HS-27A (cell line): ENCODE measurements at places on chromosomes 2 and 18.

DNA sequence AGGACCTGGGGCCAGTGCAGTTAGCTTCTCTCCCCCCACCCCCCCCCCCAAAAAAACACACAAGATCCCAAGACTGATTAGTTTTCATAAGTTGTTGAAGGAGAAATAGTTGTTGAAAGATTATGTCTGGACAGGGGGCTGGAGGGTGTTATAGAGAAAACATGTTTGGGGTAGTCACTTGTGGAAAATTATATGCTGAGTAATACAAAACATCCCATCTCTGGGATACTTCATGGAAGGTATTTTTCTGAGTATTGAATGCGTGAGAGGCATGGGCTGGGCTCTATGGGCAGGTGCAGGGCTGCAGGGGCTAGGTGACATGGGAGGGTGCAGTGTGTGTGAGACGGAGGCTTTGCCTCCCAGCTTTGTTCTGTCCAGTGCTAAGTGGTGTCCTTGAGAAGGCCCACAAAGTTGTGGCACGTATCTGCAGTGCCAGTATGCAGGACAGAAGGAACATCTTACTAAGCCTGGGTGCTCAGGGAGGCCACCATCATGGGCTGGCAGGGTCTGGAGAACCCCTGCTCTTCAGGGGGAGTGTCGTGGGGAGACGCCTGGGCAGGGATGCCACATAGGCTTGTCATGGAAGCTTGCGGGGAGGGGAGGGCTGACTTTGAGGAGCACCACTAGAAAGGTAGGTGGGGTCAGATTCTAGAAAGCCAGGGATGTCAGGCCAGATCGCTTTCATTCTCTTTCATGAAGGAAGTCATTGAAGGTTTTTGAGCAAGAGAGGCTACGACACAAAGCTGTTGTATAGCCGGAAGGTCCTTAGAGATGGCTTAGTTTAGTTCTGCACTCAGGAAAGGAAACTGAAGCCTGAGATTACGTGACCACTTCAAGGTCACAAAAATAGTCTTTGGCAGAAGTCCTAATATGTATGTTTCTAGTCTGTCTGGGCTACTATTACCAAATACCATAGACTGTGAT lies 232.0 kb downstream of the LDLRAD4 start:
- no peak for DNase-seq

DNA sequence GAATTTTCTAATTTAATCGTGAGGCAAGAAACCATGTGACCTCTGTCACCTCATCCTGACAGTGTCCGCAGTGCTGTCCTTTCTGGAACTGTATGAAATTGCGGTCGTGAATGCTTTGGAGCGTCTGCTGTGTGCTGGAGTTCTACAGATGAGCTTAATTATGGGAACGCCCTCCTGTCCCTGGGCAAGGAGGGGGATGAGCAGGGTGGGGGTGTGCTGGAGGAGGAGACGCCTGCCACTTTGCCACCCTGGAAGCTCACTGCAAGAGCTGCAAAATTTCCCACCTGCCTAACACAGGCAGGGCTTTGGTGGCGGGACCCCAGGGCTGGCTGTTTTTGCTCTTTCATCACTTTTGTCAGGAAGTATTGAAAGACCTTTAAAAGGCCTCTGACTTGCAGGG lies 6.5 kb downstream of the LPIN1 start:
- DNase-seq, result no peak

DNA sequence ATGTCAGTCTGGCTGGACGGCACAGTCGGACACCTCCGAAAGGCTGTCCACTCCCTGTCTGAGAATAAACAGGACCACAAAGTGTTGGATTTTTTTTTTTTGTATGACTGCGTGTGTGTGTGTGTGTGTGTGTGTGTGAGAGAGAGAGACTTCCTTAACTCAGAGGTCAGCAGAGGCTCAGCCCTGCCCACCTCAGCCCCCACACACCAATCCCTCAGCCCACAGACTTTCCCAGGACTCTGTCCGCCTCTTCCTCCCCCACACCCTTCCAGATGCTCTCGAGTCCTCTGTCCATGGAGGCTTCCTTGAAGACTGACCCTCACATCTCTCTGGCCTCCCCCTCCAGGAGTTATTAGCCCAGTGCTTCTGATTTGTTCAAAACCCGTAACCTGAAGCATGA lies 147.3 kb downstream of the BCL11A start:
- DNase-seq, result no peak

DNA sequence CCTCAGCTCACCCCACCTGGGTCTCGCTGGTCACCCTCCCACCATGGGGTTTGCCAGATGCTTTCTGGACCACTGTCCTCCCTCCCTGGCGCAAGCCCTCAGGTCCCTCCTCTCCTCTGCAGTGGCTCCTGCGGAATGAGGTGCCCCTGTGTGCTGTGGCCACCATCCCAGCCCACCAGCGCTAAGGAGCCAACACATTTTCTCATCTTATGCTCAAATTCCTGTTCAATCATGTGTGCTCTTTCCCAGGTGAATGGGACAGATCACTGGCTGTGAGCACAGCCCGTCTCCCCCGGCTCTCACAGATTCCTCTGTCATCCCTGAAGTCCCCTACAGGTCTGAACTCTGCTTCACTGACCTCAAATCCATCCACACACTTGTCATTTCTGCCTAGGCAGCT lies 15.2 kb upstream of the CCDC74B start:
- DNase-seq, result no peak

GRCh38 chr2:11305958-11306357 lies 38.5 kb downstream of the ROCK2 start:
- peak; percentile 62 for DNase-seq

DNA sequence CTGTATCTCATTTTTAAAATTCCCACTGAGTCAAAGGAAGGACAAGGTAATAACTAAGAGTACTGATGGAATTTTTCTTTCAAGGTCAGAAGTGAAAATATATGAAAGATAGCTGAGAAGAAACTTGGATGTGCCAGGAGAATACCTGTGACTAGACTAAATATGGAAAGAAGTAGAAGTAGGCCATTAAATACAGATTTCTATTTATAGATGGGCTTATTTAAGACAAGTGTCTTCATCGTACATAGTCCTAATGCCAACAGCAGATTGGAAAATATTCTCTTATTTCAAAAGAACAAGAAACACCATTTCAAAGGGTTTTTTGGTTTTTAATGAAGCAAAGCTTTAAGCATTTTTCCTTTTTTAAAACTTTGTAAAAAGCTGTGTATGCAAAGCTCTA lies 22.0 kb downstream of the UGP2 start:
- DNase-seq, result no peak

DNA sequence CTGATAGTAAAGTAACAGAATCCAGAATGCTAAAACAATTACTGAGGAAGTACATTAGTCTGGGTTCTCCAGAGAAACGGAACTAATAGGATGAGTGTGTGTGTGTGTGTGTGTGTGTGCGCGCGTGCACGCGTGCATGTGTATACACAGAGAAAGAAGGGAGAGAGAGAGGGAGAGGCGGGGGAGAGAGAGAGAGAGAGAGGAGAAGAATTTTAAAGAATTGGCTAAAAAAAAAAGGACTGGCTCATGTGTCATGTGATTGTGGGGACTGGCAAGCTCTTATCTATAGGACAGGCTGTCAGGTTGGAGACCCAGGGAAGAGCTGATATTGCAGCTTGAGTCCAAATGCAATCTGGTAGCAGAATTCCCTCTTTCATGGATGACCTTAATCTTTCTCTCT lies 976.2 kb upstream of the CDH2 start:
- no peak for DNase-seq

GRCh38 chr2:220191737-220192136 lies 564.3 kb downstream of the SLC4A3 start:
- no peak for DNase-seq

DNA sequence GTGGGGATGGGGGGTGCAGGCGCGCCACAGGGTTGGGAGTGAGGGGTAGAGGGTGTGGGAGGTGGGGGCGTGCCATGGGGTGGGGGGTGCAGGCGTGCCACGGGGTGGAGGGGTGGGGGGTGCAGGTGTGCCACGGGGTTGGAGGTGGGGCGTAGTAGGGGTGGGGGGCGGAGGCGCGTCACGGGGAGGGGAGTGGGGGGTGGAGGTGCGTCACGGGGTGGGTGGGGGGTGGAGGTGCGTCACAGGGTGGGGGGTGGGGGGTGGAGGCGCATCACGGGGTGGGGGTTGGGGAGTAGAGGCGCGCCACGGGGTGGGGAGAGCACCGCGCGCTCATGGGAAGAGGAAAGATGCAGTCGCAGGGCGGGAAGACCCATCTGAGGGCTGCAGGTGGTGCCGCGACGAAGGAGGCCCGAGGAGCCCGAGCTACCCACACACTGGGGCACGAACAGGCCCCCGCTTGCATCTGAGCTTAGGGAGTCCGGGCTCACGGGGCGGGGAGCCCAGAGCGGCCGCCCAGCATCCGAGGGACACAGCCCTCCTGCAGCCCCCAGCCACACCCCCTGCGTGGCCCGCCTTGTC lies 37.5 kb downstream of the SNED1 start:
- no peak for DNase-seq

DNA sequence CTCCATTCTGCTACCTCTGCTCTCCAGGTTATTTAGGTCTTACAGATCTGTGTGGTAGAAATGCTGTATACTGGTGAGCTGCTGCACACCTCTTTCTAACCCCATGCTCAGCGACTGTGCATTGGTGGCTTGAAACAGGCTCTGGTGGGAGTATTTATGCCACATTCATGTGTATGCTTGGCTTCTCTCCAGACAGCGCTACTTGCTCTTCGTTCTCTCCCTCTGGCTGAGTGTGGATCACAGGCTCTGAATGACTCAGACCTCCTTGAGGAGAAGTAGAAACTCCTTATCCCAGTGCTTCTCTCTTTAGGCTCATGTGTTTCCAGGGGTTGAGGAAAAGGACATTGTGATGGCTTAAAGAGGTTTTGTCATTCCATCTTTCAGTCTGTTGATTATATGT lies 54.9 kb downstream of the FHOD3 start:
- DNase-seq, result peak; percentile 45

DNA sequence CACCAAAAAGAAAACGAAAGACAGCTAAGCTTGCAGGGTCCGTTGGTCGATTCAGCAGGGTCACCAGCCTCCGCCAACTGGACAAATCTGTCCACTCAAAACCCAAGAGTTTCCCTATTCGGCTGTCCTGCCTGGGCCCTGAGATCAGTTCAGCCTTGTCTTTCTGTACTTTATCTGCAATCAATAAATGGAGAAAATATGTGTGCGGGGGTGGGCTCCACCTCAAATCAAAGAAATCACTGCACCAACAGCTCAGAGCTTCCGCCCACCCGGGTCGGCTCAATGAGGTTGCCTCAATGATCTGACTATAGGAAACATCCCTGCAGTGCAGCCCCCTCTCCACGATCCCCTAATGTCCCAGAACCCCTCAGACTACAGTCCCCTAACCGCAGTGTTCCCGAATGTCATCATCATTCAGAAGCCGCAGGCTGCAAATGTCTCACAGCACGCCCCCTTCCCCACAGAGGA lies 447 bp downstream of the GGCX start:
- DNase-seq, result no peak

GRCh38 chr2:98478907-98479306 lies 34.2 kb downstream of the INPP4A start:
- no peak for DNase-seq

DNA sequence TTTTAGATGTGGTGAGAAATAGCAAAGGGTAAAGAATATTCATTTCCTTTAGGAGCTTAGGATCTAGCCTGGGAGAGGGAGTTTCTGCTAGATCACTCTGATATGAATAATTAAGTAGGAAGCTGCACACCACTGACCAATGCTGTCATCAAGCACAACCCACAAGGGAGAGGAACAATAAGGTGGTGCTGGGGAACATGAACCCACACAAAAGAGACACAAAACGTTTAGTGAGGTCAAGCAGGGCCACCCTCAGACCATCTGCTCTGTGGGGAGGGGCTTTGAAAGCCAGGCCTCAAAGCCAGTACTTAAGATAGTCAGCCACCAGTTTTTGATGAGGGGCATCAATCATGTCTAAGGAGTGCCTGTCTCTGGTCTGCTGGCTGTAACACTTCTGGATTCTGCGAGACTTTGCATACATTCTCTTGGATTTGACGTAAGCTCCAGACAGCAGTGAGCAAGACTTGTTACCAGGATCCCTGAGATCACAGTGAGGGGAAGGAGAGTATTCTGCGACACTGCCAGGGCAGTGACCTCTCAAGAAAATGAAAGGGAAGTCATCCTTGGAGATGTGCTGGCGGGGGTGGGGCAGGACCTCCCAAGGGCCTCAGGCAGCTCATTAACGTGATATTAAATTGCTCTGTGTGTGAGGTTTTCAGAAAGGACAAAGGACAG lies 127.0 kb downstream of the CCBE1 start:
- DNase-seq, result no peak

DNA sequence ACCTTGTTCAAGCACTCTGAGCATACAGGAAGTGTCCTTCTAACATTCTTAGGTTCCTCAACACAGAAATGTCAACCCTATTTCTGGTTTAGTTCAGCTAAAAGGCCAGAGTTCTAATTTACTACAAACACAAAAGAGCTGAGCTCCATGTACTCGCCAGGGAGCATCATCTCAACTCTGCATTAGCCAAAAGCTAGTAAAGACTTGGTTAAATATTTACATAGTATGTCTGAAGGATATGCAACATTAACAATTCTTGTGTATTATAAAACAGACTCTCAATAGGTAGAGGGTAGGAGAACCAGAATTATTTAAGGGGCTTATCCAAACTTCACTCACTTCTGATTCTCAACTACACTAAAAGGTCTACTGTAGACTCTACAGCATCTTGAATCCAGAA lies 154.6 kb downstream of the THADA start:
- no peak for DNase-seq

DNA sequence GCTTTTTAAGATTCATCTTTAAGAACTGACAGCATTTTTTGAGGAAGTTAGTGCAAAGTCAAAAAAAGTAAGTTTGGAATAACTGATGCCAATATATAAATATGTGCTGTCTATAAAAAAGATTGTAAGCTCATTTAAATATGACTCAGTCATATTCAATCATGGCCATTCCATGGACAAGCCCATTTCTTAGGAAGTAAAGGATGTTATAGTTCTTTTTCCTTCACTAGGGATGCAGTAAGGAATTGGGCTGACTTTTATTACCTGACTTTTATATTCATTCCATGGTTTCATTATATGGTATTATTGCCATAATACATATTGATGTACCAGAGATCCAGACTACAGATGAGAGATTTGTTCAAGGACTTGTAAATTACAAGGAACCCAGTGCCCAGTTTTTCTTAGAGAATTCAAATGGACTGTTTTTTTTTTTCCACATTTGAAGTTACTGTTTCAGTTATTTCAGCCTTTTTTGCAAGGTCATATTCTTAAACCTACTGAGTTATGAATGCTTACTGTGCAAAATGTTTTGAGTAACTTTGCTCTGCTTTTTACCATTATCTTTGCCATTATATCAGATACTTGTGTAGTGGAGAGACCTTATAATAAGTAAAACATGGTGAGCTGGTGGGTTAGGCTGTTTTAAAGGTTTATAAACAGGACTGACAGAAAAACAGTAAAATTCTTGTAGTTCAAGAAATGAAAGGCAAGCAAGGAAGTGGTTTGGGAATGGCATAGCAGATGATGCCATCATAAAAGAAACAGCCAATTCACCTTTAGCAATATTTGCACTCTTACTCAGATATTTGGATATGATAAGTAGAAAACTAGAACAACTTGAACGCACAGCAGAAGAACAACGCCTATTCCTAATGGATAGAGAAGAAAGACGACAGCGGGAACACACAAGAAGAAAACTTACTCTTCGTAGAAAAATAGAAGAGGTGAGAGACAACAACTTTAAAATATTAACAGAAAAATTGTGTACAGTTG lies 7.6 kb downstream of the FSIP2 start:
- DNase-seq, result no peak
